SJCRH30 (cell line): ENCODE measurements at places on chromosomes 12 and 14. TPM values are rescaled to one million over a fixed set of nuclear protein-coding genes. Genes with fewer than 3 reads are reported as not detected.

INF2 gene
- total RNA-seq, result 36.9 and 38.3 TPM in 2 replicates

DNA sequence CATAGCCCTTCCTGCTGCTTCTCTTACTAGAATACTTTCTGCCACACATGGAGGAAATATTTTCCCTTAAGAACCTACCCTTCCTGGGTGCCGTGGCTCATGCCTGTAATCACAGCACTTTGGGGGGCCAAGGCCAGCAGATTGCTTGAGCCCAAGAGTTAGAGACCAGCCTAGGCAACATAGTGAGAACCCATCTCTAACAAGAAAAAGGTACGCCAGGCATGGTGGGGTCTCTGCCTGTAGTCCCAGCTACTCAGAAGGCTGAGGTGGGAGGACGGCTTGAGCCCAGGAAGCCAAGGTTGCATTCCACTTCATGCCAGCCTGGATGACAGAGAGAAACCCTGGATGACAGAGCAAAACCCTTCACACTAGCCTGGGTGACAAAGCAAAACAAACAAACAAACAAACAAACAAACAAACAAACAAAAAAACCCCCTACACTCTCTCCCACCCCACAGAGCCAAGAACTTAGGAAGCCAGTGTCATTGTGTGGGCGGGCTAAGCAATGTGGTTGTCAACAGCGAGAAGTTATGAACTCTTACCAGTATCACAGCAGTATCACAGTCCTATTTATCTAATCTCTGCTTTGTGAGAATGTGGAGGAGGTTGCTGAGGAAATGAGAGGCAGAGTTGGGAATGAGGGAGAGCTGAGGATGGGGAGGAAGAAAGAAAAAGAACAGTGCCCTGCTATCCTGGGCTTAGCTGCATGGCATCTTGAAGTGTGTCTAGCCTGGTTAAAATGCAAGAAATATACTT is 53.8 kb upstream of the CLEC14A start:
- H3K27ac ChIP-seq, result no peak overlapping the region
- H3K4me3 ChIP-seq, result no peak overlapping the region
- H3K27me3 ChIP-seq, result no peaks in the 10 kb centered on the region
- H3K4me1 ChIP-seq, result no peaks in the 10 kb centered on the region

DNA sequence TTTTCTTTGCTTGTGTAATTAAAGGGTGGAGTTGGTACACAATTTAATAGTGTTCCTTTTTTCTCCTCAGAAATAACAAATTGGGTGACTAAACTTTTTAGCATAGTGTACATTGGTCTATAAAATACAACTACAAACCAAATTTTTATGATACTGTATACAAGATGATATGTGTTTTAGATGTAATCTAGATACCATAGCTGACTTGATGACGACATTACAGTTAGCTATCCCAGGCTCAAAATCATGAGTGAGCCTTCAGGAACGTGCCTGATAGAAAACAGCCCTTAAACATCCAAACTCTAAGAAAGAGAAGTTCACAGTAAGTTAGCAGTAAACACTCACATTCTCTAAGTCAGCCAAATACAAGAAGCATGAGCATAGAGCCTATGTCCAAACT is 99.0 kb upstream of the SSTR1 start:
- H3K4me3 ChIP-seq, result no peak overlapping the region
- H3K27me3 ChIP-seq, result no peaks in the 10 kb centered on the region
- no peak overlapping the region for H3K27ac ChIP-seq

SPIC gene
- total RNA-seq, result not detected in 2 replicates
